GM23248 (cell line): ENCODE measurements at places on chromosomes 1 and 21. TPM values are rescaled to one million over a fixed set of nuclear protein-coding genes. Genes with fewer than 3 reads are reported as not detected.

GRCh38 chr1:183319606-183320005 lies 98.6 kb downstream of the NMNAT2 start:
- DNase-seq = no peak

DNA sequence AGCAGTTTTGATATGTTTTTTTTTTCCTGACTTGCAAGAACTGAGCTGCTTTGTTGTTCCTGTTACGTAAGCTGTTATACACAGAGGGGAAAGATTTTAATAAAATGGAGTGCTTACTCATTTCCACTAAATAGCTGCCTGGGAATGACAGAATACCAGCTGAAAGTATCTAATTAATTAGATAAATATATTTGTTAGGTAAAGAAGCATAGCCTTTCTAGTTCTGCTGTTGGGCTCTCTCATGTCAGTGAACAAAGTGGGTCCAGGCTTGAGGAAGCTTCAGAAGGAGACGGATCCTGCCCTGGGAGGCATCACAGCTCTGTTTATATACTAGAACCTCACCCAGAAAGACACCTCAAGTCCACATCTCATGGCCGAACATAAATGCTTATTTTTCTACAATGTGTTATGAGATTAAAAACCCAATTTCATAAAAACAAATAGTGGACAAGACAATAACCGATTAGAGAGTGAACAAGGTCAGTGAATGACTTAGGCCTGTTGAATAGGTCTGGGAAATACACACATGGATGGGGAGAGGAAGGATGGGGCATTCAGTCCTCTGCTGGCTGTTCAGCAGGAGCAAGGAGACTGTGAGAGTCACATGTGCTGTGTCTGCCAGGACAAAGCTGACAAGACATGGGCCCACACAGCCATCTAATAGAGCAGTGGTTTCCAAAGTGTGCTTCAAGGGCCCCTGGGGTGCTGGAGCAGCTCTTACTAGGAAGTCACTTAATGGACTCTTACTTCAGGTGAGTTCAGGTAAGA lies 20.6 kb downstream of the TRAF5 start:
- no peak for DNase-seq

DNA sequence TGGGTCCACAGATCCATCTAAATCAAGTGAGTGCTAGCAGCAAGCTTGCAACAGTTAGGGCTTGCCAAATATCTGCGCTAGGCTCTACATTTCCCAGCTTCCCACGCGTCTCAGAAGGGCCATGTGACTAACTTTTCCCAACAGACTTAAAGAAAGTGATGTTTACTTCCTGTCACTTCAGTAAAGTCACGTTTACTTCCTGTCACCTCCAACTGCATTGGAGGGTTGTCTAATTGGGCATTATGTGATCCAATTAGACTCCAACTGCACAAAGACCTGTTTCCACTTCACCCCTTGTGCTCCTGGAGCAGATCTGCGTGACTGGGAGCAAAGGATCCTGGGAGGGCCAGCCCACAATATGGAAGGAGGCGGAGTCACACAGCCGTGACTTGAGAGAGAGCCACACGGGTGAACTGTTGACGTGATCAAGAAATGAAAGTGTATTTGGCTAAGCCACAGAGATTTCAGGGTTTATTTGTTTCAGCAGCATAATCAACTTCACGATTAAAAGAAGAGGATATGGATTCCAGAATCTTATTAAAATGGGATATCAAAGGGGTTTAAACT lies 77.7 kb downstream of the CYYR1 start:
- DNase-seq = no peak

DNA sequence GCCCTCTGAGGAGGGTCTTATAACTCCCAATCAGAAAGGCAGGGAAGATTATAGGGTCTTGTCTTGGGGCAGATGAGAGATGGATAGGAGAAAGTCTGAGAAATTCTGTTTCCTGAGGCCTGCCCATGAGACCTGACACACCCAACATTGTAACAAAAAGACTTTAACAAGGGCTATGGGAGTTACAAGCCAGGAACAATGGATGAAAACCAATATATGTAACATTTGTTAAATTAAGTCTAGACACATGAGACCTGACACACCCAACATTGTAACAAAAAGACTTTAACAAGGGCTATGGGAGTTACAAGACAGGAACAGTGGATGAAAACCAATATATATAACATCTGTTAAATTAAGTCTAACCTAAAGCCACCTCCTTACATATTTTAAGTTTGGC lies 21.8 kb downstream of the NRDC start:
- DNase-seq = no peak

DNA sequence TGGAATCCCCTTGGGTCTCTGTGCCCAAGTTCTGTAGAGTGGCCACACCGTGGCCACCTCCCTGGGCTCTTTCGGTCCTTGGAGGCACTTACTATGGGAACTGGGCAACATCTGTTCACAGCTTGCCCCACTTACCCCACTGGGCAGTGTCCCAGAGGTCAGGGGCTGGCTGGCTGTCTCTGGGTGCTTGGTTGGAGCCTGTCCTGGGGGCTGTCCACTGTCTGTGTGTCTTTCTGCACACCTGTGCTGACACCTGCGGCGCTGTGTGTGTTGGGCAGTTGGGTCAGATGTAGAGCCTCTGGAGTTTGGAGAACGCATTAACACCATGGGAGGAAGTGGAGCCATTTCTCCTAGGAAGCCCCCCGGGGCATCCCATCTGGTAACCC lies 1.3 kb upstream of the TMEM54 start:
- DNase-seq = no peak

DNA sequence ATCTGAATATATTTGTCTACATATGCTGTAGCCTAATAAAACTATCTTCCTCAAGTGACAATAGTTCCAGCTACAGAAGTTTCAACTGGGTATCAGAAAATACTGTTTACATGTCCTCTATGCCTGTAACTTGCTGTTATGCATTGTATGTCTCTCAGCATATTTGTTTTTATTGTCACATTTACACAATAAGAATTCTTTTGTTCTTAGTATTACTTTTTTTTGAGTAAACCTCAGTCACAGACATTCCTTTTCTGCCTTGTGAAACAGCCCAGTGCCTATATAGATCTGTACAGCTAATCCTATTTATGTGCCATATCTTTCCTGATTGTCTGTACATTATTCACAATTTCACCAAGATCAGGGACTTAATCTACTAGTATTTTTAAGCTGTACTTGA lies 565.2 kb downstream of the NEGR1 start:
- peak; percentile 9 for DNase-seq

GRCh38 chr1:54853096-54853792 lies 33.8 kb downstream of the DHCR24 start:
- no peak for DNase-seq

The ZMYND12 gene
- 0.13 and 3.2 TPM in 2 replicates for total RNA-seq

The TNFRSF1B gene
- total RNA-seq = 0.25 and 2.9 TPM in 2 replicates
